ENCODE measurements at places on chromosomes 3 and 15.

- no peak for DNase-seq
These were observed 140.5 kb upstream of the TPM1 start for GRCh38 chr15:62901909-62902546.

DNA sequence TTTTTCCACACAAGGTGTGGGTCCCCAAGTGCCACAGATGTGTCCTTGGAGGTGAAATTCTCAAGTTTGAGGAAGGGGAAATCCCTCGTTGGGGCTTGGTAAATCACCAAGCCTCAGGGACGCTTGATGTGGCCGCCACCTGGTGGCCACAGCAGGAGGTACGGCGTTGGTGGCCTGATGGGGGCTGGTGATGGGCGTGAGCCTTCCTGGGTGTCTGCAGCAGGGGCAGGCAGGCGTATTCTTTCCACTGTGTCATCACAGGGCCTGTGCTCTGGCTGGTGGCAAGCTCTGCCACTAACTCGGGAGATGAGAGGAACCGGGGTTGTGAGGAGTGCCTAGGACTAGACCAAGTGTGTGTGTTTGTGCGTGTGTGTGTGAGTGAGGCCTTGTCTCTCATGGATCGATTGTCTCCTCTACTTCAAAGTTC, 4.2 kb downstream of the ACOX2 start:
- peak; percentile 81 for DNase-seq

DNA sequence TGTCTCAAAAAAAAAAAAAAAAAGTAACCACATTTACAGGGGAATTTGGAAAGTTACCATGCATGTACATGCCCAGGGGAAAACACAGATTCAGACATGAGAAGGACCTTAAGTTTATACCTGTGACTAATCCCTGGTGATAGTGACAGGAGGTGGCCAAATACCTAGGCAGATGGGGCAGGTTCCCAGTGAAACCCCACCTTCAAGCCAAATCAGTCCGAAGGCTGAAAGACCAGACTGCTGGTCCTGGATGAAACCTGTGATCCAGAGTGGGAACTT, 15.8 kb downstream of the SPCS1 start:
- DNase-seq = no peak

DNA sequence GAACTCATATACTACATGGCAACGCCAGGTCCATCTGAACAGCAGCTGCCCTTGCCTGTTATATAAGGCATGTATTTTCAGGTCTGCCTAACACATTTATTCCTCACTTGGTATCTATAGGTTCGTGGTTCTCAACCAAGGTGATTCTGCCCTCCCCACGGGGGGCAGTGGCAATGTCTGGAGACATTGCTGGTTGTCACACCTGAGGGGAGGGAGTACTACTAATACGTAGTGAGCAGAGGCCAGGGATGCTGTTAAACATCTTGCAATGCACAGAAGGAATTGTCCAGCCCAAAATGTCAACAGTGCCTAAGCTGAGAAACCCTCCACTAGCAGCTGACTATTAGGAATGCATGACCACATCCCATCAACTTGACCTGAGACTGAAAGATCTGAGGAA, 32.6 kb downstream of the ADAMTS9 start:
- no peak for DNase-seq

- DNase-seq = no peak
These were observed 28.3 kb downstream of the LRIG1 start for GRCh38 chr3:66472313-66473134.

DNA sequence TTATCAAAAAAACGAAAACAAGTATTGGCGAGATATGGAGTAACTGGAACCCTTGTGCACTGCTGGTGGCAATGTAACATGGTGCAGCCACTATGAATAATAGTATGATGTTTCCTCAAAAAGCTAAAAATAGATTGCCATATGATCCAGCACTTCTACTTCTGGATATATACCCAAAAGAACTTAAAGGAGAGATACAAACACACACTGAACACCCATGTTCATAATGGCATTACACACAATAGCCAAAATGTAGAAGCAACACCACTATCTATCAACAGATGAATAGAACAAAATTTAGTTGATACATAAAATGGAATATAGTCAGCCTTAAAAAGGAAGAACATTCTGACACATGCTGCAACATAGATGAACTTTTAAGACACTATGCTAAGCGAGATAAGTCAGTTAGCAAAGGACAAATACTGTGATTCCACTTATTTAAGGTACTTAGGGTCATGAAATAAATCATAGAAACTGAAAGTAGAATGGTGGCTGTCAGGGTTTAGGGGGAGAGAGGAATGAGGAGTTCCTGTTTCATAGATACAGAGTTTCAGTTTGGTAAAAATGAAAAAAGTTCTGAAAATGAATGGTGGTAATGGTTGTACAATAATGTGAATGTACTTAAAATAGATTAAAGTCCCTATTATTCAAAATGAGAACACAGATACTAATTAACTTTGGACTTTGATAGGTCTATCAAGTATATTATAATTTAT, 59.4 kb upstream of the IMPG2 start:
- DNase-seq = peak; percentile 61

DNA sequence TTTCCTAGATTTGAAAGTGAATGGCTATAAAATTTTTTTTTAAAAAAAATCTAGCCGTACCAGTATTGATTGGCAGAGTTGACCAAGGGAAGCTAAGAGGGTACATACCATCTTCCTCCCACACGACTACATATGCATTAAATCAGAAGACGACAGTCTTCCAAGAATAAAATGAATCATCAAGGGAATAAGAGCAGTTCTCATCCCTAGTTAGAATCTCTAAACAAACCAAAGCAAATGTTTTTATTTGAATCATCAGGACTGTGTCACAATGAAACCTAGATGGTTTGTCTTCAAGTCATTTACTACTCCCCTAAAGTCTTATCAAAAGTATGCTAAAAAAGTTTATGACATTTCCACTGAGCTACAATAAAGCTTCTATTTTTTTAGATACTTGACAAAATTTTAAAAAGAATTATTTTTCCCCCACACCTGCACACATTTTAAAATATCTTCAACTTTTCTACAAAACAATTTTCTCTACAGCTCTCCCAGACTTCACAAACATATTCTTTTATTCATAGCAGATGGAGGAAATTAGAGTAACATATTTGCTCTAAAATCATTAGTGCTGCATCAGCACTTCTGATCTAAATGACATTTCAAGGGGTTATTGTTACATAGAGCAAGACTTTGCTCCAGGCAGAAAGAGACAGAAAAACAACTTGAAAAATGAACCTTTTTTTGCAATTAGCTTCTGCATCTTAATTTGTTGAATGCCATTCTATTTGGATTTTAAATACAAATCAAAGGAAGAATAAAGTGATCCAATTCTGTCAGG, 547.1 kb downstream of the FHIT start:
- no peak for DNase-seq

GRCh38 chr3:69763458-69763857, 24.2 kb downstream of the MITF start:
- DNase-seq = no peak

DNA sequence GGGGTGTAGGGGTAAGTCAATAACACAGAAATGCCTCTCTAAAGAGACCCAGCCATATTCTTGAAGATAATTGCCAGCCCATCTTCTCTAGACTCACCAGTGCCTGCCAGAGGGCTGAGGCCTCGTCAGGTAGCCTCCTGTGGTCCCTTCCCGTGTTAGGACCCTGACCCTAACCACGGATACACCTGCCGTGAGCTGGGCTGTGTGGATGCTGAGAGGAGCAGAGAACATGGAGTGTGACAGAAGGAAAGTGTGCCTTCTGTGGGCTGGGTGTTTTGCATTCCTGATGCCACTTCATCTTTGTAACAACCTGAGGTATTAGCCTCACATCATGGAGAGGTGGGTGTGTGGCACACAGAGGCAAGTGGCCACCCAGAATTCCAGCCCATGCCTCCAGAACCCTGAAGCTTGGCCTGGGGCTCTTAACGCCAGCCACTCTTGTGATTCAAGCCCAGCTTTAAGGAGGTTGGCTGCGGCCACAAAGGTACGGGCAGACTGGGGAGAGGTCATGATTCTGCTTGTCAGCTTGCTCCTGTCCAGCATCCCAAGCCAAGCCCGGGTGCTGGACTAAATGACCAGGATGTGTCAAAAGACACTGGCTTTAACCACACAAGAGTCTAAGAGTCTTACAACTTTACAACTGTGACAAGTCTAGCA, 21.1 kb upstream of the ABTB1 start:
- no peak for DNase-seq

- peak; percentile 44 for DNase-seq
These were observed 736 bp upstream of the MBNL1 start for GRCh38 chr3:152267831-152268554.

DNA sequence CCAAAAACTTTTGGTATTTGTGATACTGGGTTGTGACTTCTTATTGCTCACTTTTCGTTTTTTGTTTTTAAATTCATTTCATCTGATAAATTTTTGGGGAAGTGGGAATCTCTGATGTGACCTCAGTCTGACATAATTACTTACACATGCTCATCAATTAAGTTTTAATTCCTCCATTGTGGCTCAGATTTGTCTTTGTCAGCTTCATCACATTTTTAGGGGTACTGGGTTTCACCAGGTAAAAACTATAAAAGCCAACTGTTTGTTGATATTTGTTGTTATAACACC, 425.3 kb upstream of the TGFBR2 start:
- DNase-seq = no peak

DNA sequence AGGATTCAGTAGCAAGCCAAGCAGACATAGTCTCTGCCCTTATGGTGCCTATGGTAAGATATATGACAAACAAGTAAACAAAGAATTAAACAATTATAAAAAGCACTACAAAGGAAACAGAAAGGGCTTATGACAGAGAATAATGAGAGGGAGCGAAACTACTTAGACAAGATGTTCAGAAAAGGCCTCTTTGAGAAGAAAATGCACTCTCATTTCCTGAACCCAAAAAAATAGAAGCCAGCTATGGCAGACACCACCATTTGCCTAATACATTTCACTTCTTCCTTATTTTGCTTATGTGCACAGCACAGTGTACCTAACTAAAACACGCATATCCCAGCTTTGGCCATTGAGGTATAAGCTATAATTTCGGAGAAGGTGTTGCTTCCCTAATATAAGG, 465.5 kb upstream of the PPP2R3A start:
- no peak for DNase-seq

- DNase-seq = no peak
These were observed 869.2 kb downstream of the DIPK2A start for GRCh38 chr3:144840866-144841265.

Data from NAMALWA (cell line).